ENCODE measurements at places on chromosomes 6 and 20.
A peak's percentile ranks its signal among the peaks of the same experiment; 100 is the strongest.

- DNase-seq: no peak
Observed at GRCh38 chr6:5665667-5666066, 341.1 kb downstream of the NRN1 start.

- DNase-seq: no peak
Observed at GRCh38 chr6:153858529-153858928, 180.5 kb upstream of the OPRM1 start.

- DNase-seq: no peak
Observed at GRCh38 chr6:33790379-33790778, 1.4 kb upstream of the LEMD2 start.

DNA sequence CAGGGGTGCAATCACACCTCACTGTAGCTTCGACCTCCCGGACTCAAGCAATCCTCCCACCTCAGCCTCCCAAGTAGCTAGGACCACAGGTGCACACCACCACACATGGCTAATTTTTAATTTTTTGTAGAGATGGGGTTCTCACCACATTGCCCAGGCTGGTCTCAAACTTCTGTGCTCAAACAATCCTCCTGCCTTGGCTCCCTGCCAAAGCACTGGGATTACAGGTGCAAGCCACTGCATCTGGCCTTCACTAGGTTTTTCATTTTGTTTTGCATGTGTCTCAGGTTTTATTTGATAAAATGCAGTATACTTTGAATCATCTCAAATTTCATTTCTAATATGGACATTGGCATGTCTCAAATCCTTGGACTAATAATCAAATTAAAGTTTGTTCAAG lies 98.7 kb downstream of the SLC16A10 start:
- DNase-seq: no peak

DNA sequence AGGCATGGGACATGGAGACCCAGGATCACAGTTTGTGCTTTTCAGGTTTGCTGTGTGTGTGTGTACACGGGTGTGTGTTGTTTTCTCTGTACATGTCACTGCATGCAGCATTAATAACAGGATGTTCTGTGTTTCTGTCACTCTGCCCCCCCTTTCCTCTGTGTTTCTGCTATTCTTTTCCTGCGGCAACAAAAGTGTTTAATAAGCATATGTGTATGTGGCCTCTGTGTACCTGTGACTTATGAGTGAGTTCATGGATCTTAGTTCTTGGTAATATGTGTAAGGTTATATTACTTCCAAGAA lies 9.8 kb downstream of the SYNGAP1 start:
- no peak for DNase-seq

GRCh38 chr20:43167615-43168014 lies 22.1 kb downstream of the PTPRT start:
- no peak for DNase-seq

GRCh38 chr20:63662813-63663189 lies 4.7 kb downstream of the RTEL1 start:
- no peak for DNase-seq

DNA sequence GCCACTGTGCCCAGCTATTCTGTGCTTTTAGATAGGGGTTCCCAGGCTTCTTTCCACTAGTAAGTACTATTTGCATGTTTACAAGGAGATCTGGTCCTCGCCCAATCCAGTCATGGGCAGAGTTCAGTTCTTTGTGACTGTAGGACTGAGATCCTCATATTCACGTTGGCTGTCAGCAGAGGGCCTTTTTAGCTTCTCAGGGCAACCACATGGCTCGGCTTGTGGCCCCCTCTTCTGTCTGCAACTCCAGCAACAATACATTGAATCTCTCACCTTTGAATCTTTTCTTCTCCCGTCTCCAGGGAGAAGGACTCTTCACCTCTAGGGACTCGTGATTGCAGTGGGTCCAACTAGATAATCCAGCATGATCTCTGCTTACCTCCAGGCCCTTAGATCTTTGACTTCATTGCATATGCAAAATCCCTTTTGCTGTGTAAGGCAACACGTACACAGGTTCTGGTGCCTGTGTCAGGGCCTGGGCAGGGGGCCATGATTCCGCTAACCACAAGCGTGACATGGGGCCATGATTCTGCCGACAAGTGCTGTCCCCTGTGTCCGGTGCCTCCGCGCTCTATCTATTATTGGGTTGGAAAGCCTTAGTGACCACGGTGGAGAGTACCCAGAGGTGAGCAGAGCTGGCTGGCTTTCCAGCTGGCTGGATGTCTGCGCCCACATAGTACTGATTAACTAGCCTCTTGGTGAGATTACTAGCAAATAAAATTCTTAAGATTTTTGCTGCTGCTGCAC lies 5.1 kb downstream of the CCR6 start:
- DNase-seq: no peak

DNA sequence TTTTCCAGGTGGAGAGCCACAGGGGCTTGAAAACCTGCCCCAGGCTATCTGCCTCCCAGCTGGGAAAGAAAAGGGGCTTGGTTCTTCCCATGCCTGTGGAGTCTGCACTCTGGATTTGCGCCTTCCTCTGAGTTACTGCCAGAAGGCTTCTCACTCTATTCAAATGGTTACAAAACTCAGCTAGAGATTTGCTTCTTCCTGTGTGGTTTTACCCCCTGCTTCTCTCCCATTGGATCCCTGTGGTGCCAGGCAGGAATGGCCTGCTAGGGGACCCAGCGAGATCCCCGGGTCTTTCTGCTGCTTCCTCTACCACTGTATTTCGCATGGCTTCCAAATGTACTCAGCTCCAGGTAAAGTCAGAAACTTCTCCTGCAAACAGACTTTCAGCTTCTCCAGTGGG lies 192.0 kb upstream of the HS3ST5 start:
- no peak for DNase-seq

- DNase-seq: no peak
Observed at GRCh38 chr6:131678442-131678841, 22.8 kb downstream of the OR2A4 start.

GRCh38 chr20:59324521-59325141 lies 24.2 kb downstream of the EDN3 start:
- DNase-seq: no peak

GRCh38 chr6:163738725-163739407 lies 324.3 kb downstream of the QKI start:
- no peak for DNase-seq

- no peak for DNase-seq
Observed at GRCh38 chr6:10621847-10622246, 72.6 kb downstream of the C6orf52 start.

GRCh38 chr20:33301192-33301930 lies 18.3 kb downstream of the BPIFB1 start:
- peak; percentile 51 for DNase-seq

DNA sequence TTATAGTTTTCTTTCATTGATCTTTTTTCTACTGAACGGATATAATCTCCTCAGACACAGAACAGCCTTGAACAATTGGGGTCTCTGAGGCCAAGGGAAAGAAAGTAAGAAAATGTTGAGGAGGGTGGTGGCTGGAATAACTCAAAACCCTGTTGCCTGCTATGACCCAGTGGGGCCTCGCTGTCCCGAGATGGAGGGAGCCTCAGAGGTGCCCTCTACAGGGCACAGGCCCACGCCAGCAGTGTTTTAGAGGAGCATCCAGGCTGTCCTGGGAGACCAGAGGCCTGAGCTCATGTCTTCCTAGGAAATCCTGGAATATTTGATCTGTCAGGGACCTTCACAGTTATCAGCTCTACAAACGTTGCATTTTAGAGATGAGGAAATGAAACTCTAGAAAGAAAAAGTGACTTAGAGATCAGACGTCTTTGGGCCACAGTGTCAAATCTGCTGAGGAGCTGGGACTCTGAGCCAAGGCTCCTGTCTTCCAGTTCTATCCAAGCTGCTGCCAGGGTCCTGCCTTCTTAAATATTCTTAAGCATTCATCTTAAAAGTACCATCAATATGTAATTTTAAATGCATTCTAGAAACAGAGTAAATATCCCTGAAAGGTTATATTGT lies 26.3 kb downstream of the ALDH5A1 start:
- DNase-seq: peak; percentile 67

GRCh38 chr6:115838763-115839401 lies 221.8 kb downstream of the FRK start:
- DNase-seq: peak; percentile 67

- DNase-seq: no peak
Observed at GRCh38 chr6:36246506-36247268, 23.2 kb upstream of the PNPLA1 start.

DNA sequence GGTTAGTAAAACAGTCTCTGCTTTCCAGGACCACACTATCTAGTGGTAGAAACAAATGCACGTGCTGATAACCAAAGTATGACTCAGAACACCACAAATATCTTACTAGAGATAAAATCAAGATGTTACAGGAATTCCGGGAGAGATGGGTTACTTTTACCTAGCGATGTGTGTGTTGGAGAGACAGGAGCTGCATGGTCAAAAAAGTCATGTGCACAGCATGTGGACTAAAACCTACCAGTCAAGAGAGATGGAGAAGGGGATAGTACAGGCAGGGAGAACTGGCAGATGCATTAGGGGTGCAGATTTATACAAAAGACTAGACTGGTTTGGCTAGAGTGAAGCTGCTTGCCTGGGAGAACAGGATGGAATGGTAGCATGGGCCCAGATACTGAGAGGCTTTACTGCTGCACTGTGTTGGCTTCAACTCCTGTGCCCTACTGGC lies 75.3 kb upstream of the MRAP2 start:
- DNase-seq: no peak

- no peak for DNase-seq
Observed at GRCh38 chr6:132843316-132844035, 29.1 kb downstream of the RPS12 start.

GRCh38 chr6:110354153-110354552 lies 4.0 kb downstream of the METTL24 start:
- DNase-seq: no peak

DNA sequence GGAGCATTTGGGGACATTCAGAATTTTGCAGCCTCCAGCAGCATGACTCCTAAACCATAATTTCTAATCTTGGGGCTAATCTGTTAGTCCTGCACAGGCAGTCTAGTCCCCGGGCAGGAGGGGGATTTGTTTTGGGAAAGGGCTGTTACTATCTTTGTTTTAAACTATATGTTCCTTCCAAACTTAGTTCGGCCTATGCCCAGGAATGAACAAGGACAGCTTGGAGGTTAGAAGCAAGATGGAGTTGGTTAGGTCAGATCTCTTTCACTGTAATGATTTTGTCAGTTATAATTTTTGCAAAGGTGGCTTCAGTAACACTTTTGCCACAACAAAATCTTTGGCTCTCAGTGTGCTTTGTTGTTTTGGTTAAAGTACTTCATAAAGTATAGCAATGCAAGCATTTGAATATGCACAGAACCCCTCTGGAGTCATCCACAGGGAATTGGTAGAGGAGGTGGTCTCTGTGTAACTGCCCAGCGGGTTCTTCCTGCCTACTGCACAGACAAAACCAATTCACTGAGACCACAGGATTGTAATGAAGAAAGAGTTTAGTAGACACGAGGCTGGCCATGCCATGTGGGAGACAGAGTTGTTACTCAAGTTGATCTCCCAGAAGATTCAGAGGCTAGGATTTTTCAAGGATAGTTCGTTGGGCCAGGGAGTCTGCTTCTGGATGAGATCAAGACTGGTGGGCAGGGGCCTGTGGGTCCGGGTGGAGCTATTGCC lies 224.1 kb upstream of the MYLIP start:
- no peak for DNase-seq

- peak; percentile 57 for DNase-seq
Observed at GRCh38 chr6:159594750-159595117, 98.3 kb downstream of the SOD2 start.

GRCh38 chr6:77656999-77657764 lies 4.3 kb downstream of the MEI4 start:
- DNase-seq: no peak

- no peak for DNase-seq
Observed at GRCh38 chr20:49426873-49427272, 55.6 kb downstream of the KCNB1 start.

DNA sequence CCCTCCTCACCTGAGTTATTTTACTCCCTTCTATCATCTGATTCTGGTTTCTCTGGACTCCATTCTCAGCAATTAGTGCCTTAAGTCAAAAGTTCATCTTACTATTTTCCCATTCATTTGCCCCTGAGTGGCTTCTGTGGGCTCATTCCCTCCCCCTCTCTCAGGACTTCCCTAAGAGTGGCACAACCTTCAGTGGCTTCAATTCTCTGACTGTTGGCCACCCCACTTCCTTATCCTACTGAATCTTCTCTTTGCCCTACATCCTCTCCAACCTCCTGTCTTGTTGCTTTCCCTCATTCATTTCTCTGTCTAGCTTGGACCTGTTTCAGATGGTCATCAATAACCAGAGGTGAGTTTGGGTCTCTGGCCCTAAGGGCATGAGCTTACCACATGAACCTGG lies 61.1 kb upstream of the GLP1R start:
- DNase-seq: no peak

DNA sequence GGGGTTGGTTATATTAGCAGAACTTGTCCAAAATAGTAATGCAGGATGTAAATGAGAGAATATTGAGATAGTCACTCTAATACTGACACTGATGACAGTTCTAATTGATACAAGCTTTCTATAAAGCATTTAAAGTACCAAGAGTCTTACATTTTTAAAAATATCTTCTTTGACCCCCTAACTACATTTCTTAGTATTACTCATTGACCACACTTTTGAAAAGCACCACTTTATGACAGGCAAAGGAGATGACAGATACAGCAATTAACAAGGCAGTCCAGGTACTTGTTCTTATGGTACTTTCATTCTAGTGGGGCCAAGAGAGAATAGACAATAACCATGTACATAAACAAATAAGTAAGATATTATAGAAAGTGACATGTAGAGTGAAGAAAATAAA lies 139.4 kb upstream of the EYA4 start:
- no peak for DNase-seq

All from RKO (cell line).